Activated CD4-positive, alpha-beta T cell treated with anti-CD3 and anti-CD28 coated beads for 24 hours (primary cell): ENCODE measurements at places on chromosomes 7 and 10.
A peak's percentile ranks its signal among the peaks of the same experiment; 100 is the strongest.

GRCh38 chr10:131825150-131825848, 75.5 kb upstream of the PPP2R2D start:
- no peak for DNase-seq

DNA sequence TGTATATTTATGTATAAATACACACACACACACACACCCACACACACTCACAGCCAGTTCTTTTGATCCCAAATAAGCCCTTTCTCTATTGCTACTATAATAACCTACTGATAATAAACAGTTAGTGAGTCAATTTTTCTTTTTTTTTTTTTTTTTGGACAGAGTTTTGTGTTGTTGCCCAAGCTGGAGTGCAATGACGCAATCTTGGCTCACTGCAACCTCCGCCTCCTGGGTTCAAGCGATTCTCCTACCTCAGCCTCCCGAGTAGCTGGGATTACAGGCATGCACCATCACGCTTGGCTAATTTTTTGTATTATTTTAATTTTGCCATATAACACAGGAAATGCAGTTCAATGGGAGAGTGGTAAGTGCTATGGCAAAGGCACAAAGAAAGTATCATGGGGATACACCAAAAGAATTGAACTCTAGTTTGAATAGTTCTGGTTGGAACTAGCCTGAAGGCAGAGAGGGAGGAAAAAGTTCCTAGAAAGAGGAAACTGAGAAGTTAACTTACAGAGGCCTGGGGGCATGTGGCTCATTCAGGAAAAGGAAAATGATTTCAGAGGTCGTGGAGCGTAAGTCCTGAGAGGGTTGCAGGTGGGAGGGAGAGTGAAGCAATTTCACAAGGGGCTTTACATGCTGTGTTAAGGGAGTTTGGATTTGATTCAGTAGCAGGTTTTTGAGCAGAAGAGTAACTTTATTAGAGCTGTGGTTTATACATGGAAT, 44.4 kb upstream of the JCAD start:
- DNase-seq, result no peak

- DNase-seq, result peak; percentile 10
These were observed 51.1 kb downstream of the CPEB3 start for GRCh38 chr10:92239600-92240288.

GRCh38 chr10:4813023-4813422, 13.0 kb upstream of the AKR1E2 start:
- DNase-seq, result no peak

GRCh38 chr10:48533951-48534720, 70.7 kb downstream of the ARHGAP22 start:
- no peak for DNase-seq
